ENCODE measurements at places on chromosomes 6 and 20. TPM values are rescaled to one million over a fixed set of nuclear protein-coding genes. Genes with fewer than 3 reads are reported as not detected.

MEI4 gene
- 0.38 TPM for total RNA-seq

PXMP4 gene
- not detected for total RNA-seq

LTB gene
- 0.35 TPM for total RNA-seq

BMP2 gene
- total RNA-seq: 13.0 TPM

RNF8 gene
- 39.6 TPM for total RNA-seq

MMP24 gene
- total RNA-seq: 14.8 TPM

PLTP gene
- 87.3 TPM for total RNA-seq

NHSL1 gene
- 13.3 TPM for total RNA-seq

HSF2 gene
- 40.5 TPM for total RNA-seq

BMP6 gene
- 0.37 TPM for total RNA-seq

- DNase-seq: no peak
Measured at GRCh38 chr20:35885212-35885611, 69.1 kb downstream of the SCAND1 start.

DNA sequence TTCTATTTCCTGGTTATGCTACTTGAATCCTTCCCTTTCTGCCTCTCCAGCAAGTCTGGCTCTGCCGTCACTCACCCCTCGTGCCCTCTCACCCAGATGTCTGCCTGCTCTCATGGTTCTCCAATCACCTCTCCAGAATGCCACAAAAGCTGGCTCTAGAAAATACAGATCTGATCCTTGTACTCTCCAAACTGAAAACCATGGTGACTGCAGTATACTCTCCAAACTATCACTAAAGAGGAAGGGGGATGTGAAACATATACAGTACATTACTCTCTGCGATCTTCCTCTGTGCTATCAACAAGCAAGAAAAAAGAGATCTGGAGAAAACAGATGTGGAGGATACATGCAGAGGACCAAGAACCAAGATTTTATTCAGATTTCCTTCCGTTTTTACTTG is 91.1 kb downstream of the ATXN1 start:
- DNase-seq: no peak

DNA sequence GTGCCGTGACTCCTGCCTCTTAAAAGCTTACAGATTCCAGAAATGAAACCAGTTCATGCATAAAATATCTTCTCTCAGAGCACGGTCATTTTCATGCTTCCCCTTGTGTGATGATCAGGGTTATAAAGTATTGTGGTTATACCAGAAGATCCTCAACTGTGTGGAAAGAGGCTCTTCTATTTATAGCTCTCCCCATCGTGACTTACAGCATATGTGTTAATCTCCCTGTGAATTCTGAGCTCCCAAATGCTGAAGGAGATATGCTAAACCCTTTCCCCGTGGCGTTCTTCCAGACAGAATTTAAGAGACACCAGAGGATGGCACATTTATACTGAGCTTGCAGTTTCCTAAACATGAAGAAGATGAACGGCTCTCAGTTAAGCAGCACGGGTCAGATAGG is 158.8 kb downstream of the CDH26 start:
- DNase-seq: no peak

DNA sequence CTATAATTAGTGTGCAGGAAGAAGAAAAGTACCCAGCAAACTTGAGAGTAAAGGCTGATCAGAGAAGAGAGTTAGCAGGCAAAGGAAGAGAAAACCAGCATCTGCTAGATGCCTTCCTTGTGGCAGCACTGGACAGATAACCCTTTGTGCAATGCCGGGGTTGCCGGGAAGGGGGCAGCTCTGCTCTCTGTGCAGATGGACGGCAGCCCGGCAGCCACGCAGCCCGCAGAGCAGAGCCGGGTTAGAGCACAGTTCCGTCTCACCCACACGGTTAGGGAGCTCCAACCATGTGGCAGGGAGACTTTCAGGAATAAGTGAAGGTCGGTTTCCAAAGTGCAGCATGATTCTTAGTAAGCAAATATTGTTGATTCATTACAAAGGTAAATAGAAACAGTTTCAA is 80.0 kb upstream of the RPS6KA2 start:
- DNase-seq: peak; percentile 85

GRCh38 chr6:43856005-43856765 is 86.2 kb downstream of the VEGFA start:
- DNase-seq: peak; percentile 71

- DNase-seq: no peak
Measured at GRCh38 chr6:17867880-17868279, 119.6 kb downstream of the KIF13A start.

DNA sequence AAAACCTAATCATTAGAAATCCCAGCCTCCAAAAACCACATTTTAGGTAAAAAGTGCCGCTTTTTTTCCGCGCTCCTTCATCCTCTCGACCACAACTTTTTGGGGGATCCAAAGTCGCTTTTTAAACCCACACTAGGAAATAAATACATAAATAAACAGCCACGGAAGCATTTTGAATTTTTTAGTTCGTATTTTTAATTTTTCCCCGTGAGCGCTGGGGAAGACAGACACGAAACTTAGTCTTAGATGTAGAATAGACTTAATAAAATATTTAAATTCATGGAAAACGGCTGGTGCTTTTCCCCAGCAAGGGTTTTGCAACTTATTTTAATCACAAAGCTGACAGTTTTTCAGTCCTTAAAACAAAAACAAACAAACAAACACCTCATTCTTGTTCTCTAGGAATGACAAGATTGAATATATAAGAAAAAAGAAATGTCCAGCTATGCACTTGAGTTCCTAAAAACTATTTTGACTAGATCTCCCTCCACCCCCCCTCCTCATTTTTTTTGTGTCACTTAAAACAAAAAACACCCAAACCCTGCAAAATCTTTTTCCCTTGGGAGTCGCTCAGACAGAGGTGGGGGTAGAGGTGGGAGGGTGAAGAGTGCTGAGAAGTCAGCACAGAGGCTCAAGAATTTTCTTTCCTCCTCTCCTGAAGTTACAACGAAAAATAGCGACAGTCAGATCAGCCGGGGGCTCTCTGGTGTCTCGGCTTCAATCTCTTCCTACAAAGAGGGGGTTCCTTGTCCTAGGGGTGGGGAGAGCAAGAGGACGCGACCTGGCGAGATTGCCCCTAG is 43.4 kb upstream of the SUPT3H start:
- DNase-seq: no peak

DNA sequence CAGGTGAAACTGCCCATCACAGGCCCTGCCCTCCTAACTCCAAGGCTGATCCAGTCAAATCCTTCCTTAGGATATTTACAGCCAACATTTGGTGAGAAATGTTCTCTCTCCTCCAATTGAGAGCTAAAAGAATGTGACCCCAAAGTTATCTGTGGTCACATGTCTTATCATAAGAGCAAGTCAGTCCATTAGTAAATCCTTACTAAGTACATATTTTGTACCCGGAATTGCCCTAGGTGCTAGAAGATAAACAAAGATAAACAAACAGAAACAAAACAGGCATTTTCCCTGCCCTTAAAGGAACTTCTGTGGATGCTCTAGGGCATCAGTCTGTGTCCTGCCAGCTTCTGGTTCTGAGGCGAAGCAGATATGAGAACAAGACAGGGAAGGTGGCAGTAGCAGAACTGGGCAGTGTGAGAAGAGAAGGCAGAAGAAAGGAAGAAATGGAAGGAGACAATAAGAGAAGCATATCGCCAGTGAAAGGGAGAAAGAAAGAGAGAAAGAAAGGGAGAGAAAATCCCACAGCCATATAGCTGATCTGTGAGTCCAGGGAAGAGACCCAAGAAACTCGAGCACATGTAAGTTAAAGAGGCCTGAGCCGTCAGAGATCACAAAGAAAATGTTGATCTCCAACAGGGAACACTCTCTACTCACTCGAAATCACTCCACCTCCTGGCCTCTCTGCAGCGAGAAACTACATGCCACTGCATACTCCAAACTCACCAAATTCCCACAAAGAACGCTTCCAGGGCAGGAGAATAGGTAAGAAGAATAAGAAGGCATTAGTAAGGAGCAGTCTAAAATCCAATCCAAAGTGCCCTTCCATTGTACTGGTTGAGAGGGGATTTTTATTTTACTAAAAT is 41.7 kb downstream of the CDK5RAP1 start:
- no peak for DNase-seq

- DNase-seq: no peak
Measured at GRCh38 chr6:87641065-87641692, 51.2 kb downstream of the ORC3 start.

- no peak for DNase-seq
Measured at GRCh38 chr6:106502559-106502958, 126.7 kb downstream of the RTN4IP1 start.

DNA sequence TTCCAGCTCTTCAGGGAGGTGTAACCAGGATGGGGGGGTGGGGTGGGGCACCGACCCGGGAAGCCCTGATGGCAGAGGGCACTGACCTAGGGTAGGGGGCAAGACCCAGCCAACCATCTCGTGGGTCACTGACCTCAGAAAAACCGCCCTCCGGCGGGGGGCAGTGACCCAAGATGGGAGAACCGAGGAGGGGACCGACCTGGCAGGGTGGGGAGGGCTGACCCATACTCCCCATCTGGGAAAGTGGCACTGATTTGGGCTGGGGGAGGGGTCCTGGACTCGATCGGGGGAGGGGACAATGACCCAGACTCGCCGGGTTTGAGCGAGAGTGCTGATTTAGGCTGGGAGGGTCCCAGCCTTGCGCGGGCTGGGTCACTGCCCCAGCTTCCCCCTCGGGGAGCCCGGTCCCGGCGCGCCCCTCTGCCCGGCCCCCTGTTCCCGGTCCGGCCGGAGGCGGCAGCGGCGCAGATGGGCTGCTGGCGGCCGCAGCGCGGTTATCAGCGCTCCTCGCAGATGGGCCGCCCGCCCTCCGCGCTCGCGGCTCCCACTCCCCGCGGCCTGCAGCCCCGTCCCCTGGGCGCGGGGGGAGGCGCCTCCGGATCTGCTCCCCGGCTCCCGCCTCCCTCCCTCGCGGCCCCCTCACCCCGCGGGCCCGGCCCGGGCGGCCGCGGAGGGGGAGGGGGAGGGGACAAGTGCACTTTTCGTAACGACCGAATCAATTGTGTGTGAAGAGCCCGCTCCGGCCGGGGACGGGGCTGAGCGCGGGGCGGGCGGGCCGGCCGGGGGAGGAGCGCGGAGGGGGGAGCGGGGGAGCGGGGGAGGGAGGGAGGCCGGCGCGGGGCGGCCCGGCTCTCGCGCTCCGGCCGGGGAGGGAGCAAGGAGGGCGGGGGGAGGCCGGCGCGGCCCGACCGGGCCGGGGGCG is 2.2 kb downstream of the NOL4L start:
- peak; percentile 93 for DNase-seq

DNA sequence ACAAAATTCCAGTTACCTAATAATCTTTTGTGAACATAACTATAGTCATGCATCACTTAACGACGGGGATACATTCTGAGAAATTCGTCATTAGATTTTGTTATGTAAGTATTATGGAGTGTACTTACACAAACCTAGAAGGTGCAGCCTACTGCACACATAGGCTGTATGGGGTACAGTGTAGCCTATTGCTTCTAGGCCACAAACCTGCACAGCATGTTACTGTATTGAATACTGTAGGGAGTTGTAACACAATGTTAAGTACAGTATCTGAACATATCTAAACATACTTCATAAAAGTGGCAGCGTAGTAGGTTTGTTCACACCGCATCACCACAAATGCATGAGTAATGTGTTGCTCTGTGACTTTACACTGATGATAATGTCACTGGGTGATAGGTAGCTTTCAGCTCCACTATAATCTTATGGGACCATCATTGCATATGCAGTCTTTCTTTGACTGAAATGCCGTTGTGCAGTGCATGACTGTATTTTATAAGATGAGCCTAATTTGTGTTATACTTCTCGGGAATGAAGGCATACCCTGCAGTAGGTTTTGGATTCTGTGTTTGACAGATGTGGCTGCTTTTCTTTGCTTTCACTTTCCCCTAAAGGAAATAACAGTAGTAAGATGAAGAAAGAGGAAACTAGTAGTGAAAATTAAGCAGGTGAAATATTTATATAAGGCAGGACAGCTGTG is 365.6 kb downstream of the FARS2 start:
- no peak for DNase-seq

GRCh38 chr6:139288496-139289040 is 3.2 kb downstream of the TXLNB start:
- DNase-seq: no peak

GRCh38 chr20:62910777-62911497 is 15.4 kb downstream of the DIDO1 start:
- DNase-seq: no peak

GRCh38 chr6:53532061-53532797 is 12.7 kb downstream of the GCLC start:
- DNase-seq: no peak

- DNase-seq: peak; percentile 89
Measured at GRCh38 chr6:73652637-73653570, 888 bp downstream of the SLC17A5 start.

DNA sequence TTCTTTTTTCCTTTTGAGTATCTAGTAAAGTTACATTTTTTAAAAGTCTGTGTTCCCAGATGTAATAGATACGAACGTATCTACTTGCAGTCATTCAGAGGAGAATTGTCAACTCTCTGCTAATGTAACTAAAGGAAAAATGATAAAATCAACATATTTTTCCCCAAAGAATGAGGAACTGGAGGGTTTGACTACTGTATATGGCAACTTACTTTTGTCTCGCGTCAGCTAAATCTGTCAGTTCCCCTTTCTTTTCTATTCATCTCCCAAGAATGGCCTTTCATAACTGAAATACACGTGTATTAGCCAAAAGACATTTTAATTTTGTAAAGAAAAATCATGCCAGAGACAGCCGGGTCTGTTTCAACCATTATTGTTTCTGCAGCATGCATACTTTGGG is 5.4 kb downstream of the EYA2 start:
- DNase-seq: no peak

- DNase-seq: no peak
Measured at GRCh38 chr6:116556065-116556464, 2.5 kb downstream of the CALHM4 start.

DNA sequence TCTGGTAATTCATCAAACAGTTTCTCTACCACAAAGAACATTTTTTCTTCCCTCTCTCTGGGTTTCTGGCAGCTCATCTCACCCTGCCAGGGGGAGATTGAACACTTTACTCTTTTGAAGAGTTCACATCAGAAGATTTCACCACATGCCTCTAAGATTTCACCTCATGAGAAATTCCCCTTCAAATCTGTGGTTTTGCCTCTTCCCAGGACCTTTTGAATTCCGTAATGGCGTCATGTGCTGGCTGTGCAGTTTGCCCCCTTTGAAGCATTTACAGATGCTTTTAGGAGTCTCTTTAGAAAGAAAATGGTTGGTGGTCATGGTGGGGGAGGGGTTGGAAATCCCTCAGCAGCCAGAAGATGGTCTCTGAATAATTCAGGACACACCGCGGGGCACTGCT is 486.1 kb downstream of the QKI start:
- no peak for DNase-seq

- DNase-seq: no peak
Measured at GRCh38 chr20:61135266-61135665, 116.8 kb upstream of the CDH4 start.
